Fibroblast of skin of abdomen (primary cell): ENCODE measurements at places on chromosomes 3 and 15.

DNA sequence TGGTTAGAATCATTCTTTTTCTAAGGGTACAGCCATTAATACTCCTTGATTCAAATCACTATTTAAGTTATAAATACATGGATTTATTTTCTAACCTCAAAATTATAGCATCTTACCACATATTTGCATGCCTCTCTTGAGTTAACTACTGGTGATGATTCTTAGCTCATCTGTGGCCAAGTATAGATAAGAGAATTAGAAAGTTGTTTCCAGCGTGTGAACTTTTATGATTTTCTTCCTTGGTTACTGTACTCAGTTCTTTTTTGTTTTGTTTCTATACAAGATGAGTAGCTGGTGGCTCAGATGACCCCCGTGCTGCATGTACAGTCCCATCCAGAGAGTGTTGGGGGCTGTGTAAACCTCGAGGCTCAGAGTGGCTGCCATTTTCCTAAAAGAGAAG lies 124.6 kb downstream of the IGF1R start:
- DNase-seq = no peak

DNA sequence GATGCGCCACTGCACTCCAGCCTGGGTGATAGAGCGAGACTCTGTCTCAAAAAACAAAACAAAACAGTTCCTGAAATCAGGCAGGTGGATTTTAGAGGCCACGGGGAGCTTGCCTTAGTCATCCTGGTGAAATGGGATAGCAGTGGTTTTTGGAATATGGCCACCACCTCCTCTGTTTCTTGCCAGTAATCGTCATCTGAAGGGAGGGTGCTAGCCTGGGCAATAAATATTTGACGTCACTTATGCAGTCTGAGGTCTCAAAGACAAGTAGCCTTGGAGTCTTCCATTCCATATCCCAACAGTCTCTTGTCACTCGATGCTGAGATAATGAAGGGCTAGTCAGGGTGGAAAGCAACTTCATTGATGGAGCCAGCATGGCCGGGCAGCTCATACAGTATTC lies 55.2 kb downstream of the KCNAB1 start:
- no peak for DNase-seq

DNA sequence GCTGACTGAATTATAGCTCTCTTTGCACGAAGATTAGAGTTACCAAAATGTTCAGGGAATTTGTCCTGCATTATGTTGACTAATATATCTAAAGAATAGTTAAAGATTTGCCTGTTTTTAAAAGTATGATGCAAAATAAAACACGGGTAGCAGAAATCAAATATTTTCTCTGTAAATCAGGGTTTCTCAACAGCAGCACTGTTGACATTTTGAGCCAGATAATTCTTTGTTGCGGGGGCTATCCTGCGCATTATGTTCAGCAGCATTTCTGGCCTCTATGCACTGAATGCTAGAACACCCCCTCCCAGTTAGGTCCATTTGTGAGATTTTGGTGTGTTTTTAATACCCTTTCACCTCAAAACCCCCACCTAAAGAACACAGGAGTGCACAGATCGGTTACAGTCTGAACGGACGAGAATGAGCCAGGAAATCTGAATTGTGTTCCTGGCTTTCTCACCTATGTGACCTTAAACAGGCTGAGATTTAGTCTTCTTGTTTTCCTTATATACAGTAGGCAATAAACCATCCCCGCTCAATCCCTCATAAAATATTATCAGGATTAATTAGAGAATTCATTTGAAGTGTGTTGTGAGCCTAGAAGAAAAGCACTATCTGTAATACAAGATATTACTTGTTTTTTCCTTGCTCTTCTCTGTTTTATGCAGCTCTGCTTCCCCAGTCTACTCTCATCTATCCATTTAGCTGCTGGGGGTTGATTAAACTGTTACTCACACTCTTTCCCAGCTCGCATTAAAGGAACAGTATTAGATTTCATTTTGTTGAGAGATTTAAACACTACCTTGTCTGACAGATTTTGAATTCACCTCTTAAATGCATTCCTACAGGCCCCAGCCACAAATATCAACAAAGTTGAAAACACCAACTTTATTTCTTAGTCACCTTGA lies 247.5 kb upstream of the GOLIM4 start:
- DNase-seq = no peak

GRCh38 chr3:4525560-4526223 lies 32.5 kb downstream of the ITPR1 start:
- DNase-seq = no peak

GRCh38 chr3:52507359-52507758 lies 12.2 kb downstream of the STAB1 start:
- peak; percentile 14 for DNase-seq
